Frontal cortex (tissue), 4 donors: ENCODE measurements at places on chromosomes 1 and 21.

DNA sequence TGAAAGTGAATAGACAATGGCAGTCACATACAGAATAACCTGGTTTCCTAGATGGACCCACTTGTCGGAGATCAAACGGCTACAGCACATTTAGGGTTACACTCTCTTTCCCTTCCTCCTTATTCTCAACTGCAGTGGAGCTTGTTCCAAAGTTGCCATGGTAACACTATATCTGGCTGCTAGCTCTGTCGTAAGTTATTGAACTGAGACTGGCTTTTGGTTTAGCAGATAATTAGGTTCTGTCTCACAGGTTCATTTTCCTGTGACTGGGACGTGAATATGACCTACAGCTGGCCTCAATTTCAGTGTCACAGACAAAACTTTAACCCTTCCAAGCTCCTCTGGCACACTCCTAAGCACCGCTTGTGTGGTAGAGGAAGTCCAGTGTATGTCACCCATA, 875.8 kb downstream of the USP25 start:
- DNase-seq: no peak

DNA sequence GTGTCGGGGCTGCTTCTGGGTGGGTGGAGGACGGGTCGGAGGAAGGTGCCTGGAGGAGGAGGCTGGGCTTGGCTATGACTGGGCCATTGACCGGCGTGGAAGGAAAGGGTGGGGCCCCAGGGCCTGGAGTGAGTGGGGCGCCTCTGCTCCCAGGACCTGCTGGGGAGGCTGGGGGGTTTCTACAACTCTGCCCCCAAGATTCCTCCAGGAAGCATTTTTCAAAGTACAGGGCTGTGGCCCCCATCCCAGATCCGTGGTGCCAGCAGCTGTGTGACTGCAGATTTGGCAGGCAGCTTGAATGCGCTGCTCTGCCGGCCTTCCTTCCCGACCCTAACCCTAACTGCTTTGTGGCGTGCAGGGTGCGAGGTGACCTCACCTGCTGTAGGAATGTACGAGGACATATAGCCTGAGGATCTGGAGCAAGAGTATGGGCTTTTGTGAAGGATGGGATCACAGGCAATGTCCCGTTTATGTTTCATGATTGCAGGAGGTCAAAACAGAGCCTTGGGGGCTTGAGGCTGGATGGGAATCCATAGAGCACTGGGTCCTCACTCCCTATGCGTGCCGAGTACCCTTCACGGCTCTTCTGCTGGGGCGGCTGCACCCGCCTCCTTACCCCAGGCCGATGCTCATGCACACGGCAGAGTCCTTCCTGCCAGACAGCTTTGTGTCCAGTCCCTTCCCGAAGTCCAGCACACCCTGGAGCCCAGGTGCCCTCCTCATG, 24.7 kb downstream of the TRPM2 start:
- DNase-seq: no peak

DNA sequence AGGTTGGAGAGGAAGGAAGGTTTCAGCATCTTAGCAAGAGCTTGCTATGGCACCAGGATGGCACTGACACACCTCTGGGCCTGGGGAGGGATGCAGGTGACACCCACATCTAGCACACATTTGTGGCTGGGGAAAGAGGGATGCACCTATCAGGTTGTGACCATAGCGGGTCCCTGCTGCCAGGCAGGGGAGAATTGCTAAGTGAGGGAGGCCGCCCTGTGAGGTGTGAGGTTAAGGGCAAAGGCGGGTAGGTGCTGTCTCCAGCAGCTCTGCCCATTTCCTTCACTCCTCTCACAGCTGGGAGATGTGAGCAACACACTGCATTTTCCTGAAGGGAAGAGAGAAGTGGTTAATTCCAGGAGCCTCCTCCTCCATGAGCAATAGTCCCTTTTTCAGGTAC, 83.2 kb upstream of the TLR5 start:
- no peak for DNase-seq

DNA sequence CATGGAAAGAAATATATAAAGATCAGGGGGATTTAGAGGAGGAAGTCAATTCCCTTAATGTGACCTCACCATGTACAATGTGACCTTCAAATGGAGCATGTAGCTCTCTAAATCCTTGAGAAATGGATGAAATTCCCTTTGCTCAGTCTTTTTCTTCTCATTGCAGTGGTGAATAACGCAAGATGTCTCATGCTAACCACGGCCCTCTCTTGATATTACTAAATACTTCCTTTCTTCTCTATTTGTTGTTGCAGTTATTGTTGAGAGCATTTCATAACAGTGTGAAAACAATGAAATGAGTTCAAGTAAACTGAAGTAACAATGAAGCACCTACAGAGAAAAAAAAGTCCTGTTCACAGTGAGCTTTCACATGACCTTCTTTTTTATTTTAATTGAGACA, 55.6 kb downstream of the ZNF281 start:
- DNase-seq: no peak

GRCh38 chr21:44993321-44994046, 53.7 kb downstream of the SLX9 start:
- DNase-seq: no peak

GRCh38 chr1:112472142-112472541, 36.6 kb upstream of the WNT2B start:
- DNase-seq: no peak

DNA sequence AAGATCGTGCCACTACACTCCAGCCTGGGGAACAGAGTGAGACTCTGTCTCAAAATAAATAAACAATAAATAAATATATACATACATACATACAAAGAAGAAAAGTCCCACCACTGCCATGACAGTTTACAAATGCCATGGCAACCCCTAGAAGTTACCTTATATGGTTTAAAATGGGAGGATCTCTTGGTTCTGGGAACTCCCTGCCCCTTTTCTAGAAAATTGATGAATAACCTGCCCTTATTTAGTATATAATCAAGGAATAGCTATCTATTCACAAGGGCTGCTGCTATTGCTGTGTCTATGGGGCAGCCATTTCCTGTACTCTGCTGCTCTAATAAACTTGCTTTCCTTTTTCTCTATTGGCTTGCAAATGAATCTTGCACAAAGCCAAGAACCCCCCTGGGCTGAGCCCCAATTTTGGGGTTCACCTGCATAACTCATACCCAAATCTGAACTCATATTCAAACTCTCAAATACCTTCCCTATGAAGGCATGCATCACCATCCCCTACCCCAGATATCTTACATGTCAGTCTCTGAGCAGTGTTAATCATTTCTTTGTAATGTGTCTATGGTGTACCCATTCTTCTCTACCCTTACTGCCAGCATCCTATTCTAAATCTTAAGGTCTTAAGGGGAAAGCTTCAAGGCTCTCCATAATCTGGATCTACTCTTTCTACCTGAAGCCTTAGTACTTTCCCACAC, 9.0 kb downstream of the GON4L start:
- DNase-seq: no peak

GRCh38 chr1:36864823-36865601, 169.3 kb downstream of the GRIK3 start:
- no peak for DNase-seq

- DNase-seq: no peak
Observed at GRCh38 chr1:26774462-26774861, 13.3 kb upstream of the PIGV start.

DNA sequence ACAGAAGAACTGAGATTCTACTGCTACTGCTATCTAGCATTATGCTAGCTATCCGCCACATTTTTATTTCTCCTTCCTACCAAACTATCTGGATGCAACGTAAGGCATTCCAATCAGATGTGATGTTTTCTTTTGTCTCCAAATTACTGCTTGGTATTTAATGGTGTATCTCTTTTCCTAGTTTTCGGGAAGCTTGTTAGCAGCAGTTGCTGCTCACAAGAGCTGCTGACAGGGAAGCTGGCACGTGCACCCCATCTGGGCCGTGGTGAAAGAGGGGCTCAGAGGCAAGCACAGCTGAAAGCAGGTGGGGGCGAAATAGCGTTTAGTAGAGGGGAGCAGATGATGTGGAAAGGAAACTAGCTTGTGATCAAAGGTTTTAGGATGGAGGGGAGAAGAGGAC, 57.3 kb downstream of the JAK1 start:
- no peak for DNase-seq

DNA sequence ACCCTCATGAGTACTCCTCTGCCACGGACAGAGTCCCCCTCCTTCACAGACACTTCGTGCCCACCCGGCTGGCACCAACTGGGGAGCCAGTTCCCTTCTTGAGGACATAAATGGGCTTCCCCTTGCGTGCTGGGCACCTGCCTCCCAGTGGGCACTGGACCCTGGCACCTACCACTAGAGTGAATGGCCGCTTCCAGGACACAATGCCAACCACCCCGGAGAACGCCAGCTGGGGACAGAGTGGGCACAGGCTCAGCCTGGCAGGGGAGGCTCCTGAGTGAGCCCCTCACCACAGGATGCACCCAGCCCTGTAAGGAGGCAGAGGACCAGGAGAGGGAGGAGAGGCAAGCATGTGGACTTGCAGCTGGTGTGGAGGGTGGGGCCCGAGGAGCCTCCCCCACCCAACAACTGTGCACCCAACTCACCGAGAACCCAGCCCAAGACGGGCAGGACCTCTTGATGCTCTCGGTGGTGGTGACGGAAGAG, 1.0 kb downstream of the ENTREP3 start:
- DNase-seq: no peak

DNA sequence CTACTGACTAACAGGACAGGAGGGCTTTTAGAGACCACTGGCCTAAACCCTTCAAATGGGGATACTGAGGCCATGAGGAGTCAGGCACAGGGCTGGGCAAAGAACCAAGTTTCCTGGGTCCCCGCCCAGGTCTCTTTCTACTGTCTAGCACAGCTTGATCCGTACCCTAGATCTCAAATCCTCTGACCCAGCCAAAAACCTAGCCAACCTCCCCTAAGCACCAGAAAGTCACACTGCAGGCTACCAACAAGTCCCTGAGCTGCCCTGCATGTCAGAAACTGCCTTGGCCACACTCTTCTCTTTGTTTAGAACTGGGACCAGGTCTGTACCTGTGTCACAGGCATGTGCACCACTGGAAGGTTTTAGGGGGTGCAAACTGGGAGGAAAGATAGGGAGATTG, 33.6 kb downstream of the AHDC1 start:
- no peak for DNase-seq

- DNase-seq: no peak
Observed at GRCh38 chr1:165495858-165496205, 48.0 kb upstream of the LRRC52 start.

DNA sequence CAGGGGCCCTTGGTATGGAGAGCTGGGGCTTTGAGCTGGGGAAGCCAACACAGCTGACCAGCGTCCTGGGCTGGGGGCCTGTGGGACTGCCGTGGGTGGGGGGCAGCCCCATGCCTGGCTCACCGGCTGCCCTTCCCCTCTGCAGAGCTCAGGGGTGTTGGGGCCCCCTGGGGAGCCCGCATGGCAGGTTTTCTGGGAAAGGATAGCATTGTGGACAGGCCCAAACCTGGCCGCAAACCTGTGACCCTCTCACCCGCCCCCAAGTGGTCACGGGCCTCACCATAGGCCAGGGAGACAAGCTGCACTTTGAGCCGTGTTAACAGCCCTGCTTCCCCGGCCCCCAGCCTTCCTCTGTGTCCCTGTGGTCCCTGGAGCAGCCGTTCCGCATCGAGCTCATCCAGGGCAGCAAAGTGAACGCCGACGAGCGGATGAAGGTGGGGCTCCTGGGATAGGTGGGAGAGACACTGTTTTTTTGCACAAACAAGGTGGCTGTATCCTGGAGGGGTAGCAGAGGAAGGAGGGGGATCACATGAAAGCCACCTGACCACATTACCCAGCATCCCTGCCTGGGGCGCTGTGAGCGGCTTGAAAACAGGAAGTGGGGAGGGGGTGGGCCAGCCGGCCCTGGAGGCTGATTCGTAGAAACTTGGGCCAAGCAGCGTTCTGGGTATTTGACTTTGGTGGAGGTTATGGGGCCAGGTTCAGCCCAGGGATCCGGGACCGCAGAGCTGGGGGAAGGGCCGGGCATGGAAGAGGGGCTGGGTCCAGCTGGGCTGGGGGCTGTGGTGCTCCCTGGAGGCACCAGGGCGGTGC, 65.9 kb downstream of the PIK3CD start:
- DNase-seq: peak; percentile 42

DNA sequence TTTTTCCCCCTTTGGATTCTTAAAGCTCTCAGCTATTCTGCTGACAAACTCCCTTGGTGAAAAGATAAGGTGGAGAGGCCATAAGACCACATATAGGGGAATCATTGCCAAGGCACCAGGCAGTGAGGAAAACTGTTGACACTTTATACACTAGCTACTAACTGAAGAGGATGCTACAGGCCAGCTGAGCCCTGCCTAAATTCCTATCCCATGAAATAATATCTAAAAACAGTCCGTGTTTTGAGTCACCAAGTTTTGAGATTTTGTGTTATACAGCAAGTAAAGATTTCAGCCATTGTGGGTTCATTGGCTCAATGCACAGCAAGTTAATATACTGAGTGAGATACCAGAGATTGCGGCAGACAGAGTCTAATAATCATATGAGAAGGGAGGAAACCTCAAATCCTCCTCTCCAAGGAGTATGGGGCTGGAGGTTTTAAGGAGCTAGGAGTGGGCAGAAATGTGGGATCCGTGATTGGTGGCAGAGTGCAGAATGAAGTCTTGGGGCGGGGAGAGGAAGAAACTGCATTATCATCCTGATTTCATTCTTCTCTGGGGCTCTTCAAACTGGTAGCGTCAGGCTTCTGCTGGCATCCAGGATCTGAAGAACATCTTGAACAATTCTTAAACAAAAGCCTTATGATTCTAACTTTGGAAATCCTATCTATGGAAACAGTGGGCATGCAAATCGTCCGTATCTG, 9.2 kb downstream of the CLDN8 start:
- DNase-seq: no peak

DNA sequence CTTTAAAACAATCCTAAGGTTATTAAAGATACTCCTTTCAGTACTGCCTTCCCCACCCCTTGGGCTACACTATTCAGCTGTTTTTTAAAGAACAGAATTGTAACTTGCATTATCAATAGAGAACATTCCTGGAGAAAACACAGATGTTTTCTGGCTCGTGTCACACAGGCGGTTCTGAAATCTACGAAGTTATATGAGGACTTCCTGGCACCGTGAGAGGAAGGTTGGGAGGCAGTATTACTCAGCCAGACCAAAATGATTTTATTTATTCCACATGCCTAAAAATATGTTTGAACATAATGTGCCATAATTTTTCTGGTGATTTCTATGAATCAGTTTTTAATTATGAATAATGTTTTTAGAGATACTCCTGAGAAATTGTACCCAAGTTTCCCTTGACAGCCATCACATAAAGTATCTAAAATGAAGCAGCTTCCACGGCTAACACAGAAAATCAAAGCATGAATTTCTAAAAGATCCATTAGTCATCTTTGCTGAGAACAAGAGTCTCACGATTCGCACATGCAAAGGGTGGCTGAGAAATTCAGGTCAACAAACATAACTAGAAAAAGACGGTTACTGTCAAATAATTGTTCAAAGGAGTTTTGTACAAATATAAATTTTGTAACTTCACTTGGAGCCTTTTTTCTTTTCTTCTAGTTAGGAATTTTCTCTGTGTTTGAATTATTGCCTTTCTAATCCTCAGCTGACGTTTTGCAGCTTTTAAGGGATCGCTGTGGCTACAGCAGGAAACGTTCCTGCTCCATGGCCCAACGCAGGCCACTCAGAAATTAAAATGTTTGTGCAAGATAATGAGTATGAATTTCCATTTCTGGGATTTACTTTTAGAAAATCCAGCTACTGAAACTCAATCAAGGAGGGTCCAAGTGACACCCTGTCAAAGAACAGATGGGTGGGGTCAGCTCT, 8.0 kb upstream of the SIM2 start:
- DNase-seq: no peak

- peak; percentile 80 for DNase-seq
Observed at GRCh38 chr1:202807926-202808757, at the start of gene KDM5B. TSS of gene KDM5B (minus strand) at chr1:202808421. CDS start at chr1:202808305, 116 bp downstream.
